Effector memory CD4-positive, alpha-beta T cell (primary cell): ENCODE measurements at places on chromosomes 7 and 10.
A peak's percentile ranks its signal among the peaks of the same experiment; 100 is the strongest.

- DNase-seq = no peak
Observed at GRCh38 chr10:34384372-34384771, 430.7 kb downstream of the PARD3 start.

GRCh38 chr7:514651-515598 lies 4.7 kb downstream of the PDGFA start:
- DNase-seq = no peak

DNA sequence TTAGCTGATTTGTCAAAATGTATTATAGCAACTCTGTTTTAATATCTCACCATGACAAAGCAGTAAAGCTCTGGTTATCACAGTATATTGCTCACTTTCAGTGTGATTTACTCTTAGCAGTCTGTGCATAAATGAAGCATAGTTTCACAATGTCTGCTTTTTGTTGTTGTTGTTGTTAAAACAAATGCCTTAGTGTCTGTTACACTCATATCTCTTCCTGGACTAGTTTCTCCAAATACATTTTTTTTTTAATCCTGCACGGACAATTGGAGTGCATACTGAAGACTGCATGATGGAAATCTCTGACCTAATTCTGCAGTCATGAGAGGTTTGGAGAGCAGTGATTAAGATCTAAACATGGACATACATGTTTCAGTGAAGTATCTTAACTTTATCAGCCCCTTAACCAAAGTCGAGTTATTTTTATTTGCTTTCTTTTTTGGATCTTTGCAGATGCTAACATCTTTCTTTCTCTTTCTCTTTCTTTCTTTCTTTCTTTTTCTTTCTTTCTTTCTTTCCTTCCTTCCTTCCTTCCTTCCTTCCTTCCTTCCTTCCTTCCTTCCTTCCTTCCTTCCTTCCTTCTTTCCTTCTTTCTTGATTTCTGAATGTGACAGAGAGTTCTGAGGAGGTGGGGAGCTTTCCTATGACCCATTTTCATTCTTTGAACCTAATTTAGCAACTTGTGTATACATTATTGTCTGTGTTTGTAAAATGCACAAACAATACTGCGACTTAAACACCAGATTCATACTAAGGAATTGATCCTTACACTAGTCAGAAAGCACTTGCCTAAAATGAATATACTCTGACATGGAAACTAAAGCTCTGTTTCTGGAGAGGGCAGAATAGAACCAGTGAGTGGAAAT lies 161.5 kb upstream of the AGR3 start:
- no peak for DNase-seq

DNA sequence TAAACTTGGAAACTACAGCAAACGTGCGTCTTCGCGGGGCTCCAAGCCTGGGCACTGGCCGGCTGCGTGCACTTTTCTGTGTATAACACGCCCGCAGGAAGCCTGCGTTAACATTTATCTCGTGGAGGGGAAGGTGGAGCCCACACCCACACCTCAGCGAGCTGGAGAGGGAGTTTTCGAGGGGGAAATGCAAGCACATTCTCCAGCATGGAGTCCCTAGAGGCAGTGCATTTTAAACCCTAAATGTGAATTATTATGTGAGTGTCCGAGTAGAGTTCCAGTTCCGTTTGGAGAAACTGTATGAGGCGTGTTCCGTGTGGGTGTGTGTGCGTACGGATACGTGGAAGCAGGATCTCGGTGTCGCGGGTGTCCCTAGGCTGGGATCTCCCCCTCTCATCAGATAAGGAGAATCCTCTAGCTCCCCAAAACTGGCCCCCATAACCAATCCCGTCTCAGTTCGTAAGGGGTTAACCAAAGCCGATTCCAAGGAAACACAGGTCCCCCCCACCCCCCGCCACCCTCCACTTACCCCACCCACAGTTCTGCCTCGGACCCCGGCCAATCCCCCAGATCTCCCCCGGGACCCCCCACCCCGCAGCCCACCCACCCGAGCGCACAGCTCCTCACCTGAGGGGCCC lies 403 bp downstream of the CDK6 start:
- DNase-seq = peak; percentile 22
